GM12865 (cell line): ENCODE measurements at places on chromosomes 1 and 21.

DNA sequence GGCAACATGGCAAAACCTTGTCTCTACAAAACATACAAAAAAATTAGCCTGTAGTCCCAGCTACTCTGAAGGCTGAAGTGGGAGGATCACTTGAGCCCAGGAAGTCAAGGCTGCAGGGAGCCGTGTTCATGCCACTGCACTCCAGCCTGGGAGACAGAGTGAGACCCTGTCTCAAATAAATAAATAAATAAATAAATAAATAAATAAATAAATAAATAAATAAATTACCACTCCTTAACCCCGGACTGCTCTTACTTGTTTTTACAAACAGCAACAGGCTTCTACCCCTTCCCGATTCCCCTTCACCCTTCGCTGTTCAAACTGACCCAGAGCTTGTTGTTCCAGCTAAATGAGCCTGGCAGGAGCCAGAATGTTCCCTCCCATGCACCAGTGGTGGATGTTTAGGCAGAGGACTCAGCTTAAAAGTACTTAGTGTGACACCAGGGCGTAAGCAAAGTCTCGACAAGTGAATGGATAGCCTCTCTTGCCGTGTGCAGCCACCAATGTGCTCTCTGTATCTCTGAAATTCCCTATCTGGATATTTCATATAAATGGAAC is 21.5 kb upstream of the PADI3 start:
- DNase-seq: no peak

- no peak for DNase-seq
These were observed 683 bp upstream of the ZNF436 start for GRCh38 chr1:23370330-23370708.

- no peak for DNase-seq
These were observed 3.1 kb upstream of the ETV3 start for GRCh38 chr1:157141212-157141855.

DNA sequence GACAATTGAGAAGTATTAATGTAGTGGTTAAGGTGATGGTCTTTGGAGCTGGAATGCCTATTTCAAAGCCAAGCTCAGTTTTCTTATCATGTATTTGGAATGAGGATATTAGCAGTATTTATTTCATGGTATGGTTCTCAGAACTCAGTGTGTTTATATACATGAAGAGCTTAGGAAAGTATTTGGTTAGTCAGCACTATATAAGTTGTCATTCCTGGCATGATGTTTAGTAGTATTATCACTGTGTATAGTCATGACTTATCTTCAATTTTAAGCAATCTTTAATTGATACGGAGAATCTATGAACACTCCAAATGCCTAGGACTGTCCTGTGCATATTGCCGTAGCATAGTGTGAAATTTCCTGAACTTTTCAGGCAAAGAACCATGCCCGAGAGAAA is 501.9 kb upstream of the USP24 start:
- DNase-seq: no peak

GRCh38 chr21:15121655-15122120 is 56.9 kb upstream of the NRIP1 start:
- DNase-seq: no peak

DNA sequence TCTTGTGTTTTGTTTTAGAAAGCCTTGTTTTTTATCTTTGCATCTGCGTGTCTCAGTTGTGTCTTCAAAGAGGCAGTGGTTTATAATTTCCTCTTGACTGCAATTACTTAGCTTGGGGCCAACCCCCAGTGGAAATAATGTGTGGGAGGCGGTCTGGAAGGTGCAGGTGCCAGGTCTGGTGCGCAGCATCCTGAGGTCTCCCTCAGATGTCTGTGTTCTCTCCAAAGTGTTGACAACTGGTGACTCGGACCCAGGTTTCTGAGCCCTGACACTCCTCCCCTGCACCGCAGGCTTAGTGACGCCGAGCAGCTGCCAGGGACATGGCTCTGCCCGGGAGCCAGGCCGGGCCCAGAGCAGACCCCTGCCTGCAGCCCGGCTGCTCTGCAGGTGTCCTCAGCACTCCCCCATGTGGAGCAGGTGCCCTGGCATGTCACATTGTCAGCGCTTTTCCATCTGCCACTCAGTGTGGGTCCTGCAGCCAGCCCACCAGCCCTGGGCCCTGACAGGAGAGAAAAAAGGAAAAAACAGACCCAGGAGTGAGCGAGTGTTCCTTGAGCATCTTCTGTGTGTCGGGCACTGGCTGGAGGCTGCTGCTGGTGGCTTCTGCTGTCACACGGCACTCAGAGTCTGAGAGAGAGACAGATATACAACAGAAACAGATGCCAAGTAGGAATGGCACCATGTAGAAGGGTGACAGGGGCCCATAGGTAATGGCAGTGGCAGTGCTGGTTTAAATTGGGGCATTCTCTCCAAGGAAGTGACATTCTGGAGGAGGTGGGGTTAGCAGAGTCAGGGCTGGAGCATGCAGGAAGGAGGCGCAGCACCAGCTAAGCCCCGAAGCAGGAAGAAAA is 24.8 kb upstream of the SELENON start:
- DNase-seq: peak; percentile 27

- DNase-seq: peak; percentile 24
These were observed 351.9 kb downstream of the ADGRL2 start for GRCh38 chr1:82152356-82153271.

DNA sequence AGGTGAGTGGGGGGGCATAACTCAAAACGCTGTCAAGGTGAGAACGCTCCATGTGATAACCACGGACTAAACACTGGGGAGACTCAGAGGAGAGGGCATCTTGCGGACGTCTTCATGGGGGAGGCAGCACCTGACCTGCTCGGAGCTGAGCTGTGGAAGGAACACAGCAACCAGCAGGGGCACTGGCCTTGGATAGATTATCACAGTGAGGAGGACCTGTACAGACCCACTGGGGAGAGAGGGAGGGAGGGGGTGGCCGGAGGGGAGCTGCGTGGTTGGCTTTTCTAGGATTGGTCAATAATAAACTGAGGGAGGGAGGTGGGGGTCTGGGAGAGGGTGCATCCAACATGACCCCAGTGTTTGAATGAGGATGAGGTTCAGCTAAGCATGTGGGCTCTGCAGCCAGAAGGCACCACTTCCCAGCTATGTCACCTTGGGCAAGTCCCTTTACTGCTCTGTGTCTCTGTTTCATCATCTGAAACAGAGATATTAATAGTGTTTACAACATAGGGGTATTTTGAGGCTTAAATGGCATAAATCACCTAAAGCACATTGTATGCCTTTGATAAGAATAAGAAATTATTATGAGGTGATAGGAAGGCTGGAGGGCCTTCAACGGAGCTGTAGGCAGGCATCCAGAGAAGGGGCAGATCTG is 123.3 kb downstream of the GRIK3 start:
- DNase-seq: peak; percentile 28

- peak; percentile 47 for DNase-seq
These were observed 1.6 kb downstream of the E2F2 start for GRCh38 chr1:23529146-23530086.

DNA sequence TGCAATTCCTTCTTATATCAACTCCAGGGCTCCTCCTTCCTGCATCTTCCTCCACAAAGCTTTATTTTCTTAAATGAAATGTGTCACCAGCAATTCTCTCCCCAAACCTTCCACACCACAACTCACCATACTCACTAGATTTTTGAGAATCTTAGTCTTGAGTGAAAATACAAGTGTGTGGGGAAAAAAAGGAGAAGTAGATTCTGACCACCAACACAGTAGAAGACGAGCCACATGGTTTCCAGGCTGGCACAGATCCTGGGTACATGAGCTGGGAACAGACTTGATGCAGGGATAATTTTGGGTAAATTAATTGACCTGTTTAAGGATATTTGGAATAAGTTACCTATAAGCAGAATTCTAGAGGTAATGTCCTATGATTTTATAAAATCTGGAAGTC is 72.8 kb upstream of the KCNJ15 start:
- DNase-seq: no peak

DNA sequence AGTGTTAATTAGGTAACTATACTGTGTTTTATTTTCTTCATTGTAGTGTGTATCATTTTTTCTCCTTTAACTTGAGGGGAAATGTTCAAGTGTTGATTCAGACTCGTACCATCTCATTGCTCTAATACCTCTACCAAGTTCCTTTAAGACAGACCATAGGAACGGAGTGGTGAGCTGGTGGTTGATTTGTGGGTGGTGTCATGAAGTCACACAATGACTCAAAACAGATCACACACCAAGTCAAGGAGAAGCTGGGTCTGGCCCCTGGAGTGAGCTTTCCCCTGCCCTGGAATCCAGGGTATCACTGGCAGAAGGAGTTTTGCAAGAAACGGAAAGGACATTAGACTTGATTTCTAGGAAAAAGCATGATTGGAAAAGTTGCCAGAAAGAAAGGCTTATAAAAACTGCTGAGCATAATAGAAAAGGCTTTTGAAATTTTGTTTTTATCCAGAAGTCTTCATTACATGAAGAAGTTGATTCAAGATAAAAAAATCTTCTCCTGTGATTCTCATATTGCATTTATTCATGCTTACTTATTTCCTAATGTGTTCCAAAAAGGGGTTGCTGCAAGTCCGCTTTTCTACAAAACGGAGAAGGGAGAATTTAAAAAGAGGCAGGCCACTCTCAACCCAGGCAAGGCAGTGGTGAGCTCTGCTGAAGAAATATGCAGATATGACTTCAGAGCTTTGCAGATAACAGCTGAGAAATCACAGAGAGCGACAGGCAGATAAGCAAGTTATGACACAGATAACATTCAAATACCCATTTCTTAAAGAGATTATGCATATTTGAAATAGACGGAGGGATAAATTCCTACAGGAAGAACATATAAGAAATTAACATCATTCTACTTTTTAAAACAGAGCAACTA is 79.7 kb downstream of the TBX19 start:
- no peak for DNase-seq

DNA sequence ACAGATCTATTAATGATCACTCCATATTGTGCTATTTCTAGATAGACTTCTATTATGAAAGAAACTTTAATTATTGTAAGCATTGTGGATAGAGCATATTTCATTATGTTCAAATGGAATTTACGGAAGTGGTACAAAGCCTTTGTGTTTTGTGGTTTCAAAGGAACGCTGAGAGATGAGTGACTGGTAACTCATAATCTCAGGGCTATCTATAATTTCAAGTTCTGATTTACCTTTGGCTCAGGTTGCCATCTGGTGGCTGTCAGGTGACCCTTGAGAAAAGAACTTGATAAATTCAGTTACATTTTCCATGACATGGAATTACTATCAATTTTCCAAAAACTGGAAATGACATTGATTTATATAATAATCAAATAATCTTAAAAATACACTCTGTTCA is 12.2 kb downstream of the NTNG1 start:
- DNase-seq: peak; percentile 16

GRCh38 chr1:60890664-60891063 is 191.7 kb upstream of the NFIA start:
- DNase-seq: no peak
